A549 treated with Hydrocortisone at 1 μM for 4 hours (cell line): ENCODE measurements at places on chromosomes 12 and 14. TPM values are rescaled to one million over a fixed set of nuclear protein-coding genes. Genes with fewer than 3 reads are reported as not detected.

Gene ACVR1B
- total RNA-seq, result 14.4 to 21.7 TPM (median 16.6 TPM) in 5 replicates

Gene IAPP
- not detected in 5 replicates for total RNA-seq

Gene NTS
- 56.8 to 100 TPM (median 81.1 TPM) in 5 replicates for total RNA-seq

Gene RNU7-1
- not detected in 5 replicates for total RNA-seq

Gene PNP
- total RNA-seq, result 141 to 164 TPM (median 143 TPM) in 5 replicates

Gene RBM25
- total RNA-seq, result 47.3 to 67.2 TPM (median 52.7 TPM) in 5 replicates

Gene SMOC1
- 15.9 to 22.4 TPM (median 17.8 TPM) in 5 replicates for total RNA-seq

Gene KCNK10
- total RNA-seq, result not detected in 5 replicates

Gene ACOT6
- total RNA-seq, result not detected in 5 replicates

Gene SOAT2
- total RNA-seq, result 0.10 to 0.37 TPM (median 0.26 TPM) in 5 replicates

Gene DTD2
- 11.8 to 20.7 TPM (median 15.1 TPM) in 5 replicates for total RNA-seq

Gene GCH1
- total RNA-seq, result 3.5 to 4.2 TPM (median 3.8 TPM) in 5 replicates

Gene STXBP6
- 1.9 to 2.6 TPM (median 2.0 TPM) in 5 replicates for total RNA-seq

Gene RTL1
- 0.14 to 0.29 TPM (median 0.28 TPM) in 5 replicates for total RNA-seq

Gene BLOC1S1
- 101 to 160 TPM (median 145 TPM) in 5 replicates for total RNA-seq

Gene TROAP
- 74.4 to 87.6 TPM (median 83.8 TPM) in 5 replicates for total RNA-seq

Gene KRT6B
- total RNA-seq, result 0.05 to 0.09 TPM in 2 of 5 replicates, not detected in the others

Gene DLK1
- 0.10 to 0.31 TPM (median 0.21 TPM) in 5 replicates for total RNA-seq

Gene IL31
- not detected in 5 replicates for total RNA-seq

Gene BEGAIN
- 5.4 to 7.0 TPM (median 5.8 TPM) in 5 replicates for total RNA-seq

Gene EVL
- 28.4 to 31.1 TPM (median 29.7 TPM) in 5 replicates for total RNA-seq
